ENCODE measurements at places on chromosomes 13 and 19.

DNA sequence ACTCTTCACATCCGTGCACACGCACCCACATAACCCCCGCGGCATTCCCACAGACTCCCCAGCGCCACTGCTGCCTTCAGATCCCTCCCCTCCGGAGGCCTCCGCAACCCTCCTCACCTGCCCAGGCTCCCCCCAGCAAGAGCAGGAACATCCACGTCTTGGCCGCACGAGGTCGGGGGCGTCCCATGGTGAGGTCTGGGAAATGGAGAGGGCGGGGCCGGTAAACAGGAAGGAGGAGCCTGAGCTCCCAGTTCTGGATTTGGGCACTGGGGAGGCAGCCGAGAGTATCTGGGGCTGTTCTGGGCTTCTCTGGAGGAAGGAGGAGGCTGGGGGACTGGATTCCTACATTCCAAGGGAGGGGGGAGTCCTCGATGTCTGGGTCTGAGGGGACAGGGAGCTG is 423 bp downstream of the KLK8 start:
- DNase-seq: no peak

DNA sequence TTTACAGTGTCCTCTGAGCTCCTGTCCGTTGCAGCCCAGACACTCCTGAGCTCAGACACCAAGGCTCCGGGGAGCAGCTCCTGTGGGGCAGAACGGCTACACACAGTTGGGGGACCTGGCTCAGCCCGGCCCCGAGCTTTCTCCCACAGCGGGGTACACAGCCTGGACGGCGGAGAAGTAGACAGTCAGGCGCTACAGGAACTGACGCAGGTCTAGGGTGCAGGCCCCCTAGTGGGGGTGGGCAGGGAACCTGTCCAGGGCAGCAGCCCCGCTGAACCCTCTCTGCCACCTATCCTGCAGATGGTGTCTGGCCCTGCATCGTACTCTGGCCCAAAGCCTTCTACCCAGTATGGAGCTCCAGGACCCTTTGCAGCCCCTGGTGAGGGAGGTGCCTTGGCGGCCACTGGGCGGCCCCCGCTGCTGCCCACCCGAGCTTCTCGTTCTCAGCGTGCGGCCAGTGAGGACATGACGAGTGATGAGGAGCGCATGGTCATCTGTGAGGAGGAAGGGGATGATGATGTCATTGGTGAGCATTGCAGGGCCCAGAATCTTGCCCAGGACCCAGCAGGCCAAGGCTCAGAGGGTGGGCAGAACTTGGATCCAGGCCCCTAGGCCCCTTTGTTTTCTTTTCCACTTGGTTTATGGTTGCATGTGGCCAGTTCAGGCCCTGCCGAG is 12.9 kb upstream of the PRR19 start:
- DNase-seq: no peak

GRCh38 chr13:45705918-45706317 is 3.8 kb downstream of the CBY2 start:
- DNase-seq: no peak

DNA sequence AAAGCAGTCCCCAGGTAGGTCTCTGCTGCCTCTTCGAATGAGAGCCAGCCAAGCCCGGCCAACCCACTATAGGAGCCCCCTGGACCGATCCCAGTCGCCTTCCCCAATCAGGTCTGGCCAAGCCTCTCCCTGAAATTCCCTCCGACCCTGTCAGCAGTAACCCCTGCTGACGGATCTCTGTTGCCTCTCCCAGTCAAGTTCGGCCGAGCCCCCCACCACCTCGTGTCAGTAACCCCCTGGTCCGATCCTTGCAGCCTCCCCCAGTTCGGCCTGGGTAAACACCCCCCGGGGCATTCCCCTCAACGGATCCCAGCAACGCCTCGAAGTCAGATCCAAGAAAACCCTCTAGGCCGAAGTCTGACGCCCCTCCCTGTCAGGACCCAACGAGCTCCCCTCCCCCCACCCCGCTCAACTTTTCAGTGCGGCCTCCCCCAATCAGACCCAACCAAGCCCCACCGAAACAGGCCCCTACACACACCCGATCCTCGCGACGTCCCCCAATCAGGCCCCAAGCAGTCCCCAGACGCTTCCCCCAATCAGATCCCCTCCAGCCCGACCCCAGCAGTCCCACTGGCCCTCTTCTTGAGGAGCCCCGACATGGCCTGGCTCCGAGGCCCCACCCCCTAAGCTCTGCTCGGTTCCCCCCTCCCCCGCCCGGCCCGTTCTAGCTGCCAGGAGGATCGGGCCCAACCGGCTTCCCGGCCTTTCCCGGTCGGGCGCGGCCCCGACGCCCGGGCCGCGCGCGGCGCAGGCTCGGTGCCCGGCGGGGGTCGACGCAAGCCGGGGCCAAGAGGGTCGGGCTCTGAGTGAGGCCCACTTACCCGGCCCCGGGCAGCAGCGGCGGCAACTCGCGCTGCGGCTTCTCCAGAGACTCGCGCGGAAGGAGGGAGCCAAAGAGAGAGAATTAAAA is 1.8 kb downstream of the TNPO2 start:
- DNase-seq: no peak

DNA sequence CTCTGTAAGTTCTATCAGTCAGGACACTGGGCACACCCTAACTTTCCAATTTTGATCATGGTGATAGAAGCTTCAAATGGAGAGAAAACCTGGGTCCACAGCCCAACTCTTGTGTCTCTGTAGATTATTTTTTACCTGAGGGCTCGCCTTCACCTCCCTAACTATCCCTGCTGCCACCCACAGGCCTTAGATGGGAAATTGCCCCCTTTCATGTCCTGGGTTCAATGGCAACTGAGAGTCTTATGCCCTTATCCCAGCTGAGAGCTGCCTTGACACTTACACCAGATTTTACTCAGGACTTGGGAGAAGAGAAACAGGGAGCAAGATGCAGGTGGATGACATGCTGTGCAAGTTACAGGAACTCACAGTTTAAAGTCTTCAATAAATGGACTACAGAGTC is 81.7 kb downstream of the RAP2A start:
- DNase-seq: no peak

GRCh38 chr13:60433505-60433904 is 36.5 kb downstream of the TDRD3 start:
- no peak for DNase-seq

DNA sequence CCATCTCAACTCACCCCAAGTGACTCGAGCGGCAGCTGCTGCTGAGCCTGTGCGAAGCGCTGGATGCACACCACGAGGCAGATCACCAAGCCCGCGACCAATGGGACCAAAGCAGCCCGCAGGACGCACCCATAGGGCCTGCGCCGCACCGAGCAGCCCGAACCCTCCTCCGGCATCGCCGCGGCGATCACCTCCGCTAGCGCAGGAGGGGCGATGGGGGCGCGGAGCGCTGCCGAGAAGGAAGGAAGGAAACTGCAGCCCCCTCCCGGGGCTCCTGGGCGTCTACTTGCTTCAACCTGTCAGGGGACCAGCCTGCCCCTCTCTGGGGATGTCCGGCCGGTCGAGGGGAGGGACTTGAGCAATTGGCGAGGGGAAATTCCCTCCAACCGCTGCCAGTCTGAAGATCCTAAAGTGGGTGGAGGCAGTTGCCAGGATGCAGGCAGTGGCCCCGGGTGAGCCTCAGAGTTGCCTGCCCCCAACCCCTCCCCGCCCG is at the start of gene CD70:
Gene CD70 (minus strand): TSS at position 324 of the 493 bp plus-strand sequence. CDS start 148 bp downstream, at position 176.
- DNase-seq: peak; percentile 82

DNA sequence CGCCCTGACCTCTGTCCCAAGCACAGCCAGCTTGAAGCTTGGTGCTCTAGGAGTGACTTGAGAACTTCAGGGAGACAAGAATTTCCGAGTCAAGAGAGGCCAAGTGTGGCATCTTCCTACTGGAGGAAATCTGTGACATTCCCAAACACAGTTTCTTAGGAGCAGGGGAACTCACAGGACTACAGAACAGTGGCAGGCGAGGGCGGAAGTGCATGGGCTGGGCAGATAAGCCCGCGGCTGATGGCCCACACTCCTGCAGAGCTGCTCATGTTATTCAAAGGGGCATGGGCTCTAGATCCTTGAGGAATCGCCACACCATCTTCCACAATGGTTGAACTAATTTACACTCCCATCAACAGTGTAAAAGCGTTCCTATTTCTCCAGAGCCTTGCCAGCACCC is 168.8 kb downstream of the KATNAL1 start:
- no peak for DNase-seq

GRCh38 chr13:67635754-67636153 is 405.6 kb upstream of the PCDH9 start:
- DNase-seq: no peak

DNA sequence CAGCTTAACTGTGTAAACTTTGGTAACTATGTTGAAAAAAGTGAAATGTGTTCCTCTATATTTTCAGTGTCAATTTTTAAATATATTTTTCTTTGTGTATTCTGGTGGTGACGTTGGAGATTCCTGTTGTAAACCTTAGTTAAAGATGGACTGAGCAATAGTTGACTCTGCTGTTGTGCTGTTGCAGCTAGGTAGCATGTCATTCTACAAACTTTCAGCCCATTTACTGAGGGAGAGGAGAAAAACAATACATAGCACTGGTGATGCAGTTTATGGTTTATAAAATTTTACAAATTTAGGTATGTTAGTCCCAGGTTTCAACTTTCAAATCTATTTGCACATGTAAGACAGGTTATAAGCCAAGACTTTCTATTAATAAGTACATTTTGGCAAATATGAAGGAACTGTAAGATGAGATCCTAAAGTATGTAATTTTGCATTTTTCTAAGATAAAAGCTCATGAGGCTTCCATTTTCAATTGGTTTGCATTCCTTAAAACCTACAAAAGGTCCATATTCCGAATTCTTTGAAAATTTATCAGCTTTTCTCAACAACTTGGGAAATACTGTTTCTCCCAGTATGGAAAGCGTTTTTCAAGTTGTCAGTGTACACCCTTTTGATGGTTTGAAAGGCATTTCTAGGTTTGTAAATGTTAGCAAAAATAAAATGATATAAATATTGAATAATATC is 1.5 kb downstream of the NDFIP2 start:
- DNase-seq: no peak

DNA sequence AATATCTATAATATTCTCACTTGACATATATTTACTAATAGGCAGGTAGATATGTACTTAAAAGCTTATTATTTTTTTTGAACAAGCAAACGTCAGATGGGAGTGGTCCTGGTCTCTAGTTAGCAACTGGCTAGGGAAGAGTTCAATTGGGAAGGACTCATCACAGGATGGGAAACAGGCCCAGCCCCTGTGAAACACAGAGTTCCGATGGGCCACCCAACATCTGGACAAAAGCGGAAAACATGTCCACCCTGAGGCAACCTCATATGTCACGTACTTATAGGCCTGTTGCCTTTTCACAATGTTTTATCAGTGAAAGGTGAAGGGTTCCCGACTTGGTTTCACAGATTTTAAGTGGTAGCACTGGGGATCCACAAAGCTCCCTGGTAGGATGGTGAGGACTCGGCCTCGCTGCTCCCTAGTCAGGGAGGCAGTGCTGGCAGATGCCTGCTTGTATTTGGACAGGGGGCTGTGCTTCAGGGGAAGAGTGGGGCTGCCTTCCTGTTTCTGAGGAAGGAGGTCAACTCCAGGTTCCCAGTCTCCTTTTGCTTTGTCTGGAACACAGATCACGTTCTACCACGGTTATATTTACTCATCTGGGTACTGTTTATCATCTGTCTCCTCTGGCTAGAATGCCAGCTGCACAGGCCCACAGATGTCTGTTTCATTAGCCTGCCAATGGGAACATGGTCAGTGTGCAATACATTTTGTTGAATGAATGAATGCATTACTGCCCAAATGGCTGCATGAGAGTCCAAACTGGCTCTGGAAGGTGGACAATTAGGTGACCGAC is 49.4 kb upstream of the SLC15A1 start:
- DNase-seq: no peak
